ENCODE measurements at places on chromosomes 16 and 17. TPM values are rescaled to one million over a fixed set of nuclear protein-coding genes. Genes with fewer than 3 reads are reported as not detected.

GRCh38 chr17:72571813-72572396 is 451.1 kb downstream of the SOX9 start:
- H3K27ac ChIP-seq = no peak overlapping the region
- H3K4me1 ChIP-seq = no peaks in the 10 kb centered on the region
- no peaks in the 10 kb centered on the region for H3K36me3 ChIP-seq

- H3K4me1 ChIP-seq = peaks cover 3% of the 10 kb centered on the region
- DNase-seq = no peak
- H3K36me3 ChIP-seq = no peaks in the 10 kb centered on the region
- no peaks in the 10 kb centered on the region for H3K27me3 ChIP-seq
- no peak overlapping the region for H3K27ac ChIP-seq
- no peak overlapping the region for H3K4me3 ChIP-seq
Measured at GRCh38 chr17:16986391-16986790, 14.5 kb upstream of the TNFRSF13B start.

- H3K4me1 ChIP-seq = peaks cover 37% of the 10 kb centered on the region
- no peaks in the 10 kb centered on the region for H3K27me3 ChIP-seq
- peaks cover 3% of the 10 kb centered on the region for H3K36me3 ChIP-seq
- H3K4me3 ChIP-seq = peak overlapping the region; percentile 78
Measured at GRCh38 chr17:17236295-17237025, 508 bp downstream of the FLCN start.

The ABCC11 gene
- total RNA-seq = 22.3 TPM

The NLRC3 gene
- 1.5 TPM for total RNA-seq

The TMC7 gene
- total RNA-seq = 0.08 TPM

The GH2 gene
- not detected for total RNA-seq

The PSME3IP1 gene
- 26.5 TPM for total RNA-seq

Data from liver (tissue), 10 donors.